Activated CD8-positive, alpha-beta memory T cell treated with anti-CD3 and anti-CD28 coated beads, Interleukin-2, amount 10 ng/mL, durations not matched to agents 7 days and 5 days (primary cell): ENCODE measurements at places on chromosomes 4 and X.
A peak's percentile ranks its signal among the peaks of the same experiment; 100 is the strongest.

- no peak for DNase-seq
Observed at GRCh38 chr4:145773581-145774234, 93.8 kb downstream of the C4orf51 start.

- no peak for DNase-seq
Observed at GRCh38 chrX:107566604-107567262, 61.6 kb upstream of the PRPS1 start.

GRCh38 chrX:96376266-96376665 is 308.4 kb upstream of the DIAPH2 start:
- DNase-seq = no peak

GRCh38 chr4:153204247-153204671 is at the start of gene TRIM2:
Gene TRIM2, plus strand, starts transcription at chr4:153204443. Its CDS starts 88 bp downstream, at chr4:153204531.
- no peak for DNase-seq

DNA sequence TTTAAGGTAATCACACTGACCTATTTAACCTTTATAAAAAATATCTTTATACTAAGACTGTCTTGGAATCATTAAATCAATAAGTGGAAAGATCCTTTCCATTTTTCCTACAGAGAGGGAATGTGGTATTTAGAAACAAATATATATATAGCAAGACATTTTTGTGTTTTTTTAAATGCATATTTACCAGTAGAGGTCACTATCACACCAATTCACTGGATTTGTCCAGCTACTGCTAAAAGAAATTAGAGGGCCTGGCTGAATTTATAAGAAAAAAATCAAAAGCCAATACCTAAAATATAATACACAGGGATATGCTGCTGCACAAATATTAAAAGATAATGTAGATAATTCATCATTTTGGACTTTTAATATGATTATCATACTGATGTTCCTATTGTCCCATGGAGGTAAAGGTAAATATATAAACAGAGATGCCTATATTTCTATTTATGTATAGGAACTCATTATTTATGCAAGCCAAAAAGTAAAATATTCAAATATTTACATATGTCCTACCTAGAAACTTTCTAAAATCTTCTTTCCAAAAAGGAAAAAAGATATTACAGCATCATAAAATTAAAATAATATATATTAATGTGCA is 69.5 kb downstream of the PDE5A start:
- no peak for DNase-seq

- no peak for DNase-seq
Observed at GRCh38 chr4:161256716-161257115, 907.1 kb downstream of the FSTL5 start.

GRCh38 chr4:81290813-81291212 is 75.8 kb upstream of the PRKG2 start:
- DNase-seq = no peak

DNA sequence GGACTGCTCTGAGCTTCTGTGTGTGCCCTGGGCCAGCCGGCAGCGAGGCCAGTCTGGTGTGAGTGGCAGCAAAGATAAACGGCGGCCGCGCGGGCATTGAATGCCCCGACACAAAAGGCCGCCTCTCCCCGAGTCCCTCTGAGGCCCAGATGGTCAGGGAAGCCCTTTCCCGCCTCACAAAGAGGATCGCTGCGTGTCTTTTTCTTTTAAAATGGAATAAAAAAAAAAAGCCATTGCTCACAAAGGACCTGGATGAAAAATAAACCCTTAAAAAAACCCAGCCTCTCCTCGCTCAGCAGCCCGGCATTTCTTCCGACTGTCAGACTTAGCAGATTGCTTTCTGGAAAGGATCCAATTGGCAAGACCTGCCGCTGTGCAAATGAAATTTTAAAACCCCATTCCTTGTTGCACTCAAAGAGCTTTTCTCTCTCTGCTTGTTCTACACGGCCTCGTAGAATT is 578.7 kb downstream of the BCOR start:
- DNase-seq = no peak

- peak; percentile 55 for DNase-seq
Observed at GRCh38 chrX:44873415-44874276, 658 bp downstream of the KDM6A start.

DNA sequence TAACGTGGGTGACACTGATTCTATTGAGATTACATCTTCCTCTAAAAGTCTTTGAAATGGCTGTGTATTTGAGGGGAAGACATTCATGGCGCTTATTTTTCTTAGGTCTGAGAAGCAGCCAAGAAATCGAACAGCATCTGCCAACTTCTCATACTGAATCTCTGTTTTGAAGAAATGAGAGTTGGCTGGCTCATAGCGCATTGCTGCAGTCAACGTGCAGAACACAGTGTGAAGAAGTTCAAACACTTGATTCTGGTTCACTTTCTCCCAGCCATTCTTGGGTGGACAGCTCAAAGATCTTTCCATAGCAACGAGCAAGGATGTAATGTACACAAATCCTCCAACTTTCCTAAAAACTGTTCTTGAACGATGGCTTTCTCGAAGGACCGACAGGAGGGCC is 156.5 kb downstream of the WDFY3 start:
- no peak for DNase-seq

DNA sequence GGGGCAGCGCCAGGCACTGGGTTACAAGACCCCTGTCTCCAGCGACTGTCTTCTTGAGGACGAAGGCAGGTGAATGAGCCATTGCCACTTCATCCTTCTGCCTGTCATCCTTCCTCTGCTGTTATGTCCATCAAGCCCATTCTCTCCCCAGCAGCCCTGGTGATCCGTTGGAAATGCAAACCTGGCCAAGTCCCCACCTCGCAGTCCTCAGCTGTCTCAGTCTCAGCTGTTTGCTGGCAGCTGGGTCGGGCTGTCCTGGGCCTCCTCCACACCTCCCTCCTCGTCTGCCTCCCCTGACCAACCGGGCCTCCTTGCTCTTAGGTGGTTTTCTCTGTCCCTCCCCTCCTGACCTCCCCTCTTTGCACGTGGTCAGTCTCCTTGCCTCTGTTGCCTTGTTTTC is 38.0 kb downstream of the PTTG2 start:
- DNase-seq = no peak

DNA sequence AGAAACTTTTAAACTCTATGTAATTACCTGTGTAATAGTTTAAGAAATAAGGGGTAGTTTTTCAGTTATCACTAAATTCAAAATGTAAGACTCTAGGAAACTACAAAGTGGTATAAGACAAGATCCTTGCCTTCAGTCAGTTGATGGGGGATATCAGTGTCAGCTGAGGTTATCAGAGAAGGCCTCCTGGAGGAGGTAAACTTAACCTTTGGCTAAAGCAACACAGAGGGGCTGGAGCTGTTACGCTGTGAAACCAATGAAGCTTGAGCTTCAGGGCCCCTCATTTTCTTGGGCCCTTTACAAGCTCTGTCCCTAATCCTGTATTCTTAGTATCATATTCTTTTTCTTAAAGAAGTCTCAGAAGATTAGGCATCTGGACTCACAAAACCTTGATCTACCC is 35.9 kb downstream of the FAM13A start:
- DNase-seq = no peak

- DNase-seq = peak; percentile 42
Observed at GRCh38 chrX:56564164-56564885, 898 bp downstream of the UBQLN2 start.

GRCh38 chr4:90159193-90159592 is 32.0 kb downstream of the CCSER1 start:
- no peak for DNase-seq

DNA sequence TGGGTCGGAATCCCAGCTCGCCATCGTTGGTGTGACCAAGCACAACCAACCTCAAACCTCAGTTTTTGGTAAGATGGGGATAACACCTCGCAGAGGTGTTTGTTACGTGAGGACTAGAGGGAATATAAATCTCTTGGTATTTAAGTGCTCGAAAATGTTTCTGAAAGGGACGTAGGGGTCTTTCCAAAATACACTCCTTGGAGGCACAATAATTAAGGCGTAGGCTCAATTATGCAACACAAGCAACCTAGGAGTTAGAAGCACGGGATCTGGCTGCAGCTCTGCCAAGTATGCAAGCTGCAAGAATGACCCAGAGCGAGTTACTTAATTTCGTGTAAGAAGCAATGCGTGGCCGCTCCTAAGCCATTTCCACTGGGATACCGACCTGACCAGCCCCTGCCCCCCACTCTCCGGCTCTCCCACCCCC is 552 bp downstream of the ADH5 start:
- DNase-seq = peak; percentile 54

- DNase-seq = no peak
Observed at GRCh38 chr4:84914686-84915395, 51.6 kb downstream of the WDFY3 start.

DNA sequence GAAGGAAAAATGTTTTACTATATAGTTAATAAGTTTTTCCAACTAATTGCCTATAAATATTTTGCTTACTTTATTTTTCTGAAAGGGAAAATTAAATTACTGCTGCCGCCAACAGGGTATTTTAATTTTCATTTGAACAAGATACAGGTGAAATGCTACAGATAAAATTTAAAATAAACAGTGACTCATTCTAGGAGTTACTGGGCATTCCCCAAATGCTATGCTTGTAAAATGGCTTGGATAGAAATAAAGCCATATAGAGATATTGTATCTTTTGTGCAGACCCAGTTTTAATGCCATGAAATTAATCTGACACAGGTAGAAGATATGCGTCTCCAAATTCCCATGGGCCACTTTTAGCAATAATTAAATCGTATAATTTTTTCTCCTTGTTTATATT is 144.5 kb downstream of the NAP1L3 start:
- DNase-seq = no peak

DNA sequence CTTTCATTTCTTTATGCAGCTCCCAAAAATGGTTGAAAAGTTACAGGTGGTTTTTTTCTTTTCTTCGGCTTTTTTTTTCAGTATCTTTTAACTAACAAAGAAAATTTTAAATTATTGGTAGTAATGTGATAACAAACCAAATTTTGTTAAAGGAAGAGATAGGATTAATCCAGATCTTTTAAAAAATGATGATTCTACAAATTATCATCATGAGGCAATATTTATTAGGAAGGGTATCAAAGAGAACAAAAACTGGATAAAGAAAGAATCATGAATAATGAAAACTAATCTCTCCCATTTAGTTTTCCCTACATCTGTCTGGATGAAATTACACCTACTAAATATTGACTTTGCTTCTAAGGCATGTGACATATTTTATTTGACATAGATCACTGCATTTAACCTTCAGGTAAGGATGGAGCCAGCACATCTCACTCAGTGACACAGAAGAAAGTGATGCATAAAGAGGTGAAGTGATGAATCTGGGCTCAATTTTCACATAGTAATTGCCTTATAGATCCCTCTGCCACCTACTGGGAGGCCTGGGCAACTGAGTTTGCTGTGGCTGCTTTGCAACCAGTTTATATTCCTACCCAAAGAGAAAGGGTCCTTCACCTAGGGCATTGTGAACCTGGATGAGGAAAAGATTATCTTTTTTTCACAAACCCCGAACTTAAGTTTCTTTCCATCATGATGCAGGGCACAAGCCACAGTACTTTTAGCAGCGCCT is 155.6 kb downstream of the HNRNPD start:
- no peak for DNase-seq

- DNase-seq = no peak
Observed at GRCh38 chr4:48079972-48080391, 54.1 kb downstream of the TXK start.

DNA sequence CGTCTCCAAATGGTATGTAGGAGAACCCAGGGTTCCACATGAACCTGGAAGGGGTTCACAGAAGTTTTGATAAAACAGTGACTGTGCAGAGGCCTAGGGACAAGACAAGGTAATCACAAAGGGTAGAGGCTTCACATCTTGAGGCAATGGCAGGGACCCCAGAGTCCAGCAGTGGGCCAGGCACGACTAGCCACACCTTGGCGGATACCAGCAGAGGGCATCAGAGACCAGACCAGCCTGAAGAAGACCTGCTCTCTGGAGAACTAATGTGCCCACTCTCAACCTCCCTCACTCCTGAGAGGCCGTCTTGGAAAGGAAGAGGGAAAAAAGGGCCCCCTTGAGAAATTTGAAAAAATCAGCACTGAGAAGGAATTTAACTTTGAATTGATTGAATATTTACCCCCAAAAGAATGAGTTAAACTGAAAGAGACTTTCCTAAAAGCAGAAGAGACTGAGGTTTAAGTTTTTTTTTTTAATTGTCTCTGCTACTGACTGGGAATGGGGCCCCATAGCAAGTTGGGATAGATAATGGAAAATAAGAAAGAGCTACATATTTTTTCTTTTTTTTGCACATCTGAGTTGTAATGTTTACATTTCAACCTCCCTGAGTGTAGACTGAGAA is 243.8 kb upstream of the JADE1 start:
- DNase-seq = peak; percentile 43

DNA sequence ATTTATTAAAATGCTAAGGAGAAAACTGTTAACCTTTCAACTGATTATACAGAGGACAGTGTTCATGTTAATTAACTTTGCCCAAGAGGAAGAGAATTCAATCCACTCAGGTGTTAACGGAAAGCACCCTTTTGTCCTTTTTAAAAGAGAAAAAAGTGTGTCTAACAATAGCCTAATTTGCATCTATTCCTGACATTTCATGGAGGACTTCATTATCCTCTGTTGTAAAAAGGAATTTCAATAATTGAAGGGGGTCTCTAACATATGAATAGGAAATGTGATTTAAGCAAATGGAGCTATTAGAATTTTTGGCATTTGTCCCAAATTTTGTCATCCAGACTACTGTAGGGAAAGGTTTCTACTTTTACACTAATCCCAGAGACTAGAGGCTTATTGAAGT is 44.6 kb upstream of the GC start:
- no peak for DNase-seq

DNA sequence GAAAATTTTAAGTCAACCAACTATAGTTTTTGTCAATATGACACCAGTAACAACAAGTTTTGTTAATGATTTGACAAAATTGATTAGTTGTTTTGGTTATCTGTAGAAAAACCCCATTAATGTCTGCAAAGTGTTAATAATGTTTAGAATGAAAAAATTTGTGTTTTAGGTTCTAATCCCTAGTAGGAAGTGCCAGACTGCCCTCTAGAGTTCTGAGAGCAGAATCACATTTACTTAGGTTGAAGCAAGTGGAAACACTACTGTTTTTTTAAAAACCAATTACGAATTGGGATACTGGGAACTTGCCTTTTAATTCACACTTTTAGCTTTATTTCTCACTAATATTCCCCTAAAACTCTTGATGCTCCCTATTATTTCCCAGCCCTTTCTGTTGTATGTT is 101.1 kb upstream of the CYLC1 start:
- no peak for DNase-seq

DNA sequence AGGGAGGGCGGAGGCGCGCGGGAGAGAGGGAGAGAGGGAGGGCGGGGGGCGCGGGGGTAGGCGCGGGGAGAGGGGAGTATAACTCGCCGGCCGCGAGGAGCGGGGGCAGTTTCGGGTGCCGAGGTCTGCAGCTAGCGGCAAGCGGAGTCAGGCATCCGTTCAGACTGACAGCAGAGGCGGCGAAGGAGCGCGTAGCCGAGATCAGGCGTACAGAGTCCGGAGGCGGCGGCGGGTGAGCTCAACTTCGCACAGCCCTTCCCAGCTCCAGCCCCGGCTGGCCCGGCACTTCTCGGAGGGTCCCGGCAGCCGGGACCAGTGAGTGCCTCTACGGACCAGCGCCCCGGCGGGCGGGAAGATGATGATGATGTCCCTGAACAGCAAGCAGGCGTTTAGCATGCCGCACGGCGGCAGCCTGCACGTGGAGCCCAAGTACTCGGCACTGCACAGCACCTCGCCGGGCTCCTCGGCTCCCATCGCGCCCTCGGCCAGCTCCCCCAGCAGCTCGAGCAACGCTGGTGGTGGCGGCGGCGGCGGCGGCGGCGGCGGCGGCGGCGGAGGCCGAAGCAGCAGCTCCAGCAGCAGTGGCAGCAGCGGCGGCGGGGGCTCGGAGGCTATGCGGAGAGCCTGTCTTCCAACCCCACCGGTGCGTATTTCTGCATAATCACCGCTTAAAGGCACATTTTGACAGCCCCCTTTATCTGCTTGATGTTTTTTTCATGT is at the start of gene POU4F2:
POU4F2 (plus strand) TSS at position 108 of the 720 bp plus-strand sequence; CDS start at position 356, 248 bp downstream.
- no peak for DNase-seq

GRCh38 chrX:18026166-18026565 is 165.1 kb upstream of the RAI2 start:
- DNase-seq = no peak
